ENCODE measurements at places on chromosomes 11 and 22.

DNA sequence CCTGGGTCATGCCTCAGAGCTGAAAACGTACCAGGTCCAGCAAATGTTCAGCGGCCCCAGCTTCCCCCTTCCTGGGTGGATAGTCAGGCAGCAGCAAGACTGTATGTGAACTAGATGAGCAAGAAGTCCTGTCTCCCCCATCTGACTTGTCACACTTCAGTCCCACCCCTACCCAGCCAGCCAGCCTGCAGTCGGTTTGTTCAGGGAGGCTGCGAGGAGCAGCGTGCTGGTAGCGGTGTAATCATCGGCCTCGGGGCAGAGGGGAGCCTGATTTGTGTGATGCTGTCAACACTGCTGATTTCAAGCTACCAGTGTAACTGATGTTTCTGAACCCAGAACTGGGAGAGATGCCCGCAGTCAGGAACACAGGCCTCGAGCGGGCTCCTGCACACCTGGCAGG lies 9.6 kb downstream of the TMEM258 start:
- no peak for DNase-seq

DNA sequence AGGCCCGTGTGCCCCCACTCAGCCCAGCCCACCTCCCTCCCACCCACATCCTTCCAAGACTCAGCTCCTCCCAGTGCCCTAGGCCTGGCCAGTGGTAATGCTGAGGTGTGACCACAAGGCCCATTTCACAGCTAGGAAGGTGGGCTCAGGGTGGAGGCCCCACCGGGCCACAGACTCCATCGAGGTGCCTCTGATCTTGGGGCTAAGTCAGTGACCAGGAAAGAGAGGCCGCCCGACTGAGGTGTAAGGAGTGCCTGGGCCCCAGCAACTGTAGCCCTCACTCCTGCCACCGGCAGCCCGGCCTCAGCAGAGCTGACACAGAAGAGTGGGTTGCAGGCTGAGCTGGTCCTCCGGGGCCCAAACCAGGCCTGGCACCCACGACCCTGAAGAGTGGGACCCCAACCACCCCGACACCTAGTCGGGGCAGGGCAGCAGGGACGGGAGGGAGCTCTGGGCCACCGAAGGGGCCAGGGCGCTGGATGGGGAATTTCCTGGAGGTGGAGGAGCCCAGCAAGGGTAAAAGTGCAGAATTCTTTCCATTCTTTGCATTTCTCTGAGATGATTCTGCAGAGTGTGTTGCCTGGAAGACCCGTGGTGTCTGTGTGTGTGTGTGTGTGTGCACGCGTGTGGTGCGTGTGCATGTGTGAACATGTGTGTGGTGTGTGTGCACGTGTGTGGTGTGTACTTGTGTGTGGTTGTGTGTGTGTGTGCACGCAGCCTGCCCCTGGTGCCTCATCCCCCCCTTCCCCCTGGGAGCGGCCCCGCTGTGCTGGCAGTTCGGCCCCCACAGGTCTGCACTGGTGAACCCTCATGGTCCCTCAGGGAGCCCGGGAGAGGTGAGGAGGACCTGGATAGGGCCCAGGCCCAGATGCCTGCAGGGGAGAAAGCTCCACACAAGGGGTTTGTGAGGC lies 8.3 kb upstream of the PIM3 start:
- DNase-seq = no peak

GRCh38 chr11:39443424-39444022 lies 2015.9 kb downstream of the LRRC4C start:
- DNase-seq = no peak

DNA sequence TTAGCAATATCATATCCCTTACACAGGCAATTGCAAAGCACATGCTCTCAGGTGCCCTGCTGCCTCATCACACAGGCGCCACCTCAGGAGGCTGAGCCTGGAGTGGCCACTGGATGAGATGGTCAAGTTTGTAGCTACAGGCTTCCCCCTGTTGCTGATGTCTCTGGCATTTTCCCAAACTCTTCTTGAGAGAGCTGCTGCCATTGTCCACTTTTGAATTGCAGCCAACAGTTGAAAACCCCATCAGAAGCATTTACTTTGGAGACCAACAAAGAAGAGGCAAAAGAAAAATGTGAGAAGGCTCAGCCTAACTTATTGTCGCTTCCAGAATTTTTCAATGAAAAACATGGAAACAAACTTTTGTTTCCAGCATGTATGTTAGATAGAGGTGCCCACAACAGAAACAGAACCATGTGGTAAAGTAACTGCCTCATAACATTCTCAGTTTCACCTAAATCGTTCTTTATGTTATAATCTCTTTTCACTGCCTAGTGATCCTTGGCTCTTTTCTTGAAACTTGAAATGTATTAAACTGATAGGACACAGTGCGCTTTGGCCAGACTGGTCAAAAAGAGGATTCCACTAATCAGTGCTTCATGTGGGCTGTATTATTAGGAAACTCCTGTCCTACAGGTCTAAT lies 47.6 kb upstream of the OR8B8 start:
- no peak for DNase-seq

DNA sequence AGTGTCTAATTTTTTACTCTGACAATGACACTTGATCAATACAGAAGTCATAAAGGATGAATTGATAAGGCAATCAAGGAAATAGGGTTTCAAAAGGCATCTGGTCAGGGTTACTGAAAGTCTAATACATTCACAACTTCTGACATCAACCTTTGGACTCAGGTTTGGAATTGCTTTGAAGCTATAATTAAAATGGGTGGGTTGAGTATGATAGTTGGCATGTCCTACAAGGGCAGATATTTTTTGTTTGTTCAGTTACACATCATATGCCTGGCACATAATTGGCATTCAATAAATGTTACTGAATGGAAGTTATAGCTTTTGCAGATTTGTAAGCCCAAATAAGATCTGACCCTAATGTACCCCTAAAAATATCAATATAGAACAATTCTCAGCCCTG lies 7.3 kb upstream of the FUT4 start:
- DNase-seq = no peak

DNA sequence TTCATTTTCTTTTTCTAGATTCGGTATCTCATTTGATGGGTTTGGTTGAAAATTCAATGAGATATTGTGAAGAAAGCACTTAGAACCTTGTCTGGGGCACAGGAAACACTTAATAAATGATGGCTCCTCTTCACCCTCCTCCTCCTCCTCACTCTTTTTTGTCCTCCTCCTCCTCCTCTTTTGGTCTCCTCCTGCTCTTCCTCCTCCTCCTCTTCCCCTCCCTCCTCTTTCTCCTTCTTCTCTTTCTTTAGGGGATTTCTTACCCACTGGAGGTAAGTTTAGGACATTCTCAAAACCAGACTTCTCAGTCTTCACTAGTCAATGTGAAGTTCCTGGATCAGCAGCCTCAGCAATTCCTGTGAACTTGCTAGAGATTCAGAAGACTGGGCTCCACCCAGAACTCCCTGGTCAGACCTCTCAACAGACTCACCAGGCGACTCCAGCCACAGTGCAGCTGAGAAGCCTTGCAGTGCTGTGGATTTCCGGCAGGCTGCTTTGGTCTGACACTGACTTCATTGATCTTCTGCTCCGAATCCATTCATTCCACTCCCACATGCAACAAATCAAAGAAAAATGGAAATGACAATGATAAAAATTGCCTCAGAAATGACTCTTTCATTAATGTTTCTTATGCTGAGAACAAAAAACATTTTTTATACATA lies 368.6 kb upstream of the B3GAT1 start:
- DNase-seq = no peak

GRCh38 chr22:20456064-20456721 lies 18.6 kb upstream of the SCARF2 start:
- peak; percentile 96 for DNase-seq

DNA sequence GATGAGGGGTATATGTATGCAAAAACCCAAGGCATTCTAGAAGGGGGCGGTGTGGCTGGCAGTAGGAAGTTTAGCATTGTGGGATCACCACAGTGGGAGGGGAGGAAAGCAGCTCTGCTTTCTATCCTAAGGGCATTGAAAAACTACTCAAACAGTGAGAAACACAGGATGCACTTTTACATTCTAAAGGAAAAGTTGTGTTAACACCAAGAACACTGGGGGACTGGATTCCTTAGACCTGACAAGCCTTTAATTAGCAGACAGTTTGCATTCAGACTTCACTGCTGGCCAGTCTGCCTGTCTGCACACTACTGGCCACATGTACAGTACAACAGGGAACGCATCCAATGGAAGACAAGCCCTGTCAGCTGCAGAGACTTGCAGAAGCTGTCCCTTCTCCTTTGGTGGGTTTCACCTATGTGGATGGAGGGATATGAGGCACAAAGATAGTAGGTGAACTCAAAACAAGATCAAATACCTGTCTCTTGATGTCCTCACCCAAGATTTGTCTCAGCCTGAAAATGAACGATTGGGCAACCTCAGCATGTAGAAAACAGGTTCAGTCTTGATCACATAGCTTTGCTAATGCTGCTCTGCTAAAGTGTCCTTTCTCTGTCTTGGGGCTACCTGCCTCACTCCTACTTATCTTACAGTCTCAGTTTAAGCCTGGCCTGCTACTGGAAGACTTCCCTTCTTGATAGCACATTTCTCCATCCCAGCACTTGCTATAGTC lies 64.8 kb downstream of the TENM4 start:
- DNase-seq = peak; percentile 69

GRCh38 chr22:25137577-25138525 lies 61.8 kb upstream of the CRYBB3 start:
- DNase-seq = no peak

DNA sequence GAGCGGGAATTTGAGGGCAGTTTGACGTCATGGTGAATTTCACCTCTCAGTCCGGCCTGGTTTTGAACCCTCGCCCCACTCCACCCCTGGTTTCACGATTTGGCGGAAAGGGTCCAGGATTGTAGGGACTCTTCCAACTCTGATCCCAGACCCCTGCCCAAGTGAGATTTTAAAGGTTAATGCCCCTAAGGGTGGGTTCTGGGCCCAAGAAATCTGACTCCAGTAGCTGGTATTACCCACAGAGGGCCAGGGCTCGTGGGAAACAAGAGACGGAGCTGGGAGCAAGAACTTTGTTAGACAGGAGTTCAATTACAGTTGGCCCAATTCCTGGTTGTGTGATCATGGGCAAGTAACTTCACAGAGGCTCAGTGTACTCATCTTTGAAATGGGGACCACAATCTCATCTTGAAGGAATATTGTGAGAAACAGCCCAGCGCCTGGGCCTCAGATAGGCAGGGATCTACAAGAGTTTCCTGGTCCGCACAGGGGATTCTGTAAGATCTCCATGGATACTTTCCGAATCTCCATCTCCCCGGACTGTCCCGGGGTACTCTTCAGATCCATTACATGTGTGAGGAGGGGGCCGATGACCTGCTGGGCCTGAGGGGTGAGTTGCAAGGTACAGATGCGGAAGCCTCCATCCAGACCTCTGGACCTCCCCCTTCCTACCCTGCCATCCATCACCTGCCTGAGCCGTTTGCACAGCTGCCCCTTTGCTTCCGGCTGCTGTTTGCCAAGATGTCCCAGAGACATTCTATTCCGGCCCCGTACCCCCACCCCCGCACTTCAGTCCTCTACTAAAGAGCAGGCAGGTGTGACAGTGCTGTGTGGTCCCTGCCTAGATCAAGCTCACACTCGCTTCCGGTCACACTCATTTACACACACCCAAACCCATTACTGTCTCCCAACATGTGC lies 687 bp upstream of the CALCA start:
- peak; percentile 47 for DNase-seq

DNA sequence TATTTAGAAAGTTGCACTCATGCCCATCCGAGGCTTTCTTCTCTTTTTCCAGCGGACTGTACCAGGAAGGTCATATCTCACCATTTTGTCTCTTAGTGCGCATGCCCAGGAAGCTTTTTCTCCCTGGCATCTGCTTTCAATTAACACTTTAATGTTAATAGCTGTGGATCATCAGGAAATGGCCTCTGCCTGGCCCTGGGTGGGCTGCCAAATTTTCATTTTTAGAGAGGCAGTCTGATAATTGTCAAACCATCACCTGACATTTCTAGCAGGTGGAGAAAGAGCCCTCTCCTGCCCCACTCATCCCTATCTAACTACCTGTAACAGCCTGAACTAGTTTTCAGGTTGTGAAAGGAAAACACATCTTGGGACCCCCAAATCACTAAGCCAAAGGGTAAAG lies 257.4 kb upstream of the LRRC4C start:
- DNase-seq = no peak

Measured in GM23338 (cell line).